Upper lobe of left lung (tissue), 6 donors: ENCODE measurements at places on chromosomes 16 and 17. TPM values are rescaled to one million over a fixed set of nuclear protein-coding genes. Genes with fewer than 3 reads are reported as not detected.

Gene TXNL4B
- total RNA-seq: 13.4 TPM

Gene METTL9
- total RNA-seq: 87.0 TPM

Gene UNC45B
- 0.26 TPM for total RNA-seq

Gene KRTAP4-3
- not detected for total RNA-seq

Gene TBC1D3L
- 49.5 TPM for total RNA-seq

Gene GLIS2
- total RNA-seq: 11.0 TPM

Gene TMEM238L
- total RNA-seq: not detected

Gene DRC3
- total RNA-seq: 29.3 TPM

Gene CDH1
- 145 TPM for total RNA-seq

Gene GNGT2
- 10.9 TPM for total RNA-seq

Gene CDYL2
- 7.0 TPM for total RNA-seq

Gene C17orf67
- 0.76 TPM for total RNA-seq

Gene EFNB3
- total RNA-seq: 1.0 TPM

Gene PITPNM3
- total RNA-seq: 16.3 TPM

- DNase-seq: no peak
Observed at GRCh38 chr16:14289692-14290340, 218.7 kb downstream of the MRTFB start.

- peak; percentile 84 for DNase-seq
Observed at GRCh38 chr16:89193576-89194293, 6.6 kb downstream of the SLC22A31 start.

GRCh38 chr17:40343219-40344119 lies 21.1 kb downstream of the GJD3 start:
- DNase-seq: no peak

- no peak for DNase-seq
Observed at GRCh38 chr16:17018585-17018939, 452.2 kb downstream of the XYLT1 start.

DNA sequence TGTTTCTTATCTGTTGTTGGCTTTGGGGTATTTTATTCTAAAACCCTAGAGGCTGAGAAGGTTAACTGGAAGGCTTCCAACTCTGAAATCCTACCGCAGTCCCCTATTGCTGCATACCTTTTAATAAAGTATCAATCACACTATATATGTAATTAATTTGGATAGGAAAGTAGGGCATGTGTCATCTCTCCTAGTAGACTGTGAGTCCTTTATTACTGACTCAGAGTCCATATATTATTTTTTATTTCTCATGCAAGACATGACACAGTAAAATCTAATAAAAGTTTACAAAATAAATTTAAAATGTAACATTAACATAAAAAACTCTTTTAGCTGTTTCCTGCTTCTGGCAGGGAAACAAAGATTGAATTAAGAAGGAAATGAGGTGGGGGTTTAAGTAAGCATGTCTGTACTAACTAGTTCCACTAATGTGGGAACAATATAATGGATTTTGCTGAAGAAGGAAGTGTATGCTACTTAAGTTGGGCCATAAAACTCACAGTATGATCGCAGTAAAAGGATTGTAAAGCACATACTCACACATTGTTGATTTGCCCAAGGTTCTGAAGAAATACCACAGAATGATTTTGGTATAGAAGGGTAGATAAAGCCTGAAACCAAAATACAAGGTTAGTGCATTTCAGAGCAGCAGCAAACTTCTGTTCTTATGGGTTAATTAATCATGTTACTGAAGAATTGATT lies 97.6 kb upstream of the HLF start:
- DNase-seq: no peak

- DNase-seq: no peak
Observed at GRCh38 chr16:28602529-28602928, 5.7 kb upstream of the SULT1A2 start.

DNA sequence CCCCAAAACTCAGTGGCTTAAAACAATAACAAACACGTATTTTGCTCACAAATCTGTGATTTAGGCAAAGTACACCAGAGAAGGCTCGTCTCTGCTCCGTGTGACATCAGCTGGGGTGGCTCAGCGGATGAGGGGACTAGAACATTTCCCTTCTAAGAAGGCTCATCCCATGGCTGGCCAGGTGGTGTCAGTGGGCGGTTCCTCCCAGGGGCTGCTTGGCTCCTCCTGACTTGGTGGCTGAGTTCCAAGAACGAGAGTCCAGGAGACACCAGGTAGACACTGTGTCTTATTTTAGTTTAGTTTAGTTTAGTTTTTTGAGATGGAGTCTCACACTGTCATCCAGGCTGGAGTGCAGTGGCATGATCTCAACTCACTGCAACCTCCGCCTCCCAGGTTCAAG lies 5.6 kb upstream of the CHMP6 start:
- DNase-seq: no peak

- DNase-seq: no peak
Observed at GRCh38 chr16:85562093-85562786, 50.9 kb upstream of the GSE1 start.

DNA sequence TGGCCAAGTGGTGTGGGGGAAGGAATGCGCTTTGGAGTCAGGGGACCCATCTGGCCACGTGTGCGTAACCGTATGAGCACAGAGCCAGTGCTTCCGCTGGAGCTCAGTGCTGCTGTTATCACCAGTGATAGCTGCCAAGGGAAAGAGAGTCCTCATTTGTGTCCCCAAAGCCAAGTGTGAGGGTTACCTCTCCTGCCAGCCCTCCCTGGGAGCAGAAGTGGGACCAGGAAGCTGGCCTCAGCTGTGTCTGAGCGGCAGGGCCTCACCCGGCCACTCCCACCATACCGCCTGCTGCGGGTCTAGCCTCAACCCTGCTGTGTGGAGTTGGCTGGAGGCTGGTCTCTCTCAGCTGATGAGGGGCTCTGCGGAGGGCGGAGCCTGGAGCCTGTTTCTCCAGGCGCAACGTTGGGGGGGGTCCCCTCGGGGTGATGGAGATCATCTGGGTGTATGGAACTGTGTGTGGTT lies 44.5 kb downstream of the MEAK7 start:
- DNase-seq: no peak

GRCh38 chr16:23835390-23836077 lies at the start of gene PRKCB:
PRKCB (plus strand) TSS chr16:23835983.
- peak; percentile 98 for DNase-seq

GRCh38 chr16:24801761-24802302 lies 43.9 kb upstream of the SLC5A11 start:
- no peak for DNase-seq

GRCh38 chr16:51151961-51152663 lies 1.0 kb upstream of the SALL1 start:
- no peak for DNase-seq

GRCh38 chr17:61955619-61956018 lies 27.8 kb upstream of the INTS2 start:
- no peak for DNase-seq
